Activated CD4-positive, alpha-beta memory T cell treated with anti-CD3 and anti-CD28 coated beads for 36 hours (primary cell): ENCODE measurements at places on chromosomes 12 and 14. TPM values are rescaled to one million over a fixed set of nuclear protein-coding genes. Genes with fewer than 3 reads are reported as not detected.

- DNase-seq, result no peak
Observed at GRCh38 chr12:47876440-47876960, 28.3 kb downstream of the VDR start.

GRCh38 chr12:121095544-121096198 is 37.0 kb upstream of the P2RX7 start:
- peak; percentile 87 for DNase-seq

- no peak for DNase-seq
Observed at GRCh38 chr12:121767525-121768016, 25.9 kb downstream of the RHOF start.

The GPR65 gene
- total RNA-seq, result 13.7 TPM

The SERPINA9 gene
- not detected for total RNA-seq

DNA sequence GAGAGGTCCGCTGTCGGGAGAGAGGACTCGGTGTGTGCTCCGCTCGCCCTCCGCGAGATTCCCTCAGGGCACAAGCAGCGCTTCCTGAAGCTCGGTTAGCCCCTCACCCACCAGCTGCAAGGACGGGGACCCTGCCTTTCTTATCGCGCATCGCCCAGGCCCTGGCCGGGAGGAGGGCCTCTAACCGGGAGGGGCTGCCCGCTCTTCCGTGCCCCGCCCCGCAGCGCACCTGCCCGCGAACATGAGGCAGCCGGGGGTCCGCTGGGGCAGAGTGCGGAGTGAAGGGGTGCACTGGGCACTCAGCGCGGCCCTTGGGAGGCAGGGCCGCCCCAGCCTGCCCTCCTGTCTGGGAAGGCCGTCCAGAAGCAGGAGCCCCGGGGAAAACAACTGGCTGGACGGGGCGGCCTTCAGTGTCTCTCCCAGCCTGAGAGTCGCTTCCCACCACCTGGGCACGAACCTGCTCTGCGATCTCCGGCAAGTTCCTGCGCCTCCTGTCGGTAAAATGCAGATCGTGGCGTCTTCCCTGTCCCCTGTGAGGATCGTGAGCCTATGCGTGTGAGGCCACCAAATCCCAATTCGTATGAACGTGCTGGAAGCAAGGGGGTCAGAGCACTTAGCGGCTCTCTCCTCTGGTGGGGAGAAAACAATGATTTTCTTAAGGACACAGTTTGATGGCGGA is 28.0 kb upstream of the ADIPOR2 start:
- DNase-seq, result peak; percentile 44

DNA sequence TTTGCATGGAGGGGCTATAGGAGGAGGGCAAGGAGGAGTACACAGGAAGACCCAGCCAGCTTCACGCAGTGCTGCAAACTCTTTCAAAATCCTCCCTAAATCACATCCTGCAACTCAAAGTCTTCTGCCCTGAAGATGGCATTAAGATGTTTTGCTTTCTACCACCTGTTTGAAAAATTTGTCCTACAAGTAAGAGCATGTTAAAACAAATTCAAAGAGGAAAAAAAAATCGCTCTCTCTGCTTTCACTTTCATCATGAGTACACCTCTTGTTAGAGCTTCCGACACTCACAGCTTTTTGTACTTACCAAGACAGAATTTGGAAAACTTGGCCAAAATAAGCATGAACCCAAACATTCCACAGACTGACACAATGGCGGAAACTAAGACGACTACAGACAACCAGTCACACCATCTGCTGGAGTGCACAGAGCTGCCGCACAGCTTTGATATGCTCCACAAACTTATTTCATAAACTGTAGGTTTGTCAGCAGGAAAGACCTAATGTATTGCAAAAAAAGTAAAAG is 21.3 kb downstream of the GCH1 start:
- peak; percentile 34 for DNase-seq

GRCh38 chr12:99704036-99704435 is 56.5 kb downstream of the GARIN6 start:
- DNase-seq, result no peak

The SNRPF gene
- total RNA-seq, result 45.4 TPM

DNA sequence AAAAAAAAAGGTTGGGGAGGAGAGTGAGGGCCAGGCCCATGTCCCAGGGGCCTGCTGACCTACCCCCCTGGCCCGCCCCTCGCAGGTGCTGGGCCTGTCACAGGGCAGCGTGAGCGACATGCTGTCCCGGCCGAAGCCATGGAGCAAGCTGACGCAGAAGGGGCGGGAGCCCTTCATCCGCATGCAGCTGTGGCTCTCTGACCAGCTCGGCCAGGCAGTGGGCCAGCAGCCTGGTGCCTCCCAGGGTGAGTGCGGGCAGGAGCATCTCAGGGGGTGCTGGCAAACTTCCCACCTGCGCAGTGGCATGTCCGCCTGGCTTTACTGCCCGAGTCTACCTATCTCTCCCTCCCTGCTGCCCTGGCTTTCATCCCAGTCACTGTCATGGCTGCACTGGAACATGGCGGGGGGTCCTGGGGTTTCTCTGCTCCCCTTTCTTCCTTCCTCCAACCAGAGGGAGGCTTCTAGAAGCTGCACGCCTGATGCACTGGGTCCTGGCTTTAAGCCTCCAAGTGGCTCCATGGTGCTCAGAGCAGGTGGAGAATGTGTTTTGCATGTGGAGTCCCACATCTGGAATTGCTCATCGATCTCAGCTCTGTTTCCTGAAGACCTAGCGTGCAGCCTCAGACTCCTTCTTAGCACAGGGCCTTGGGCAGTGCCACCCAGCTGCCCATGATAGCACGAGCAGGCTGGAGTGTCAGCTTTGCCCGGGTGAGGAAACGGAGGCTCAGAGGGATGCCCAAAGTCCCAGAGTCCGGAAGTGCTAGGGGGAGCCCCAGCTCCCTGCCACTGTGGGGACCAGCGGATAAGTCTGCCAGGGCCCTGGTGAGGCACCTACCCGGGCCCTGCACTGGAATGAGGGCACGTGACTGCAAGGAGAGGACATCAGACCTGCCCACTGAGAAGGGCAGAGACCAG is 46.3 kb downstream of the PHETA1 start:
- no peak for DNase-seq

- DNase-seq, result no peak
Observed at GRCh38 chr12:57455374-57456144, 452 bp downstream of the INHBE start.

- no peak for DNase-seq
Observed at GRCh38 chr14:92558319-92558718, 44.7 kb downstream of the RIN3 start.

- DNase-seq, result no peak
Observed at GRCh38 chr12:6494968-6495367, 1.1 kb downstream of the NCAPD2 start.

GRCh38 chr12:68175557-68176061 is 16.1 kb upstream of the IFNG start:
- peak; percentile 75 for DNase-seq

DNA sequence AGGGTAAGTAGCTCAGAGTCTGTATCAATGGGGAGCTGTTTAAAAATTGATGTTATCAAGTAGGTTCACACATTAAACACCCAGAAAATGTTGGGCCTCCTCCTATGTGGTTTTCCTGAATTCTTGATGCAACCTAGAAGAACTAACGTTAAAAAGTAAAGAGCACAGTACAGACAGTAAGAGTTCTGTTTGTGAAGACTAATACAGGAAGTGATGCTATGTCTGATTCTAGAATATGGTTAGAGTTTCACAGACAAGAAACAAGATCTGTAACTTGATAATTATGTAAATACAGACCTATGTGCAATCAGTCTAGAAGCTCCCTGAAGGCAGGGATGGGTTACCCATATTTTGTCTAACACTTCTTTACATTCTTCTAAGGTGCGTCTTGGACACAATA is 214.9 kb upstream of the BTG1 start:
- no peak for DNase-seq

GRCh38 chr12:46268583-46269428 is at the start of gene SLC38A1:
TSS of gene SLC38A1 (minus strand) at chr12:46269043. CDS start at chr12:46239800, 29,243 bp downstream.
- DNase-seq, result peak; percentile 92

DNA sequence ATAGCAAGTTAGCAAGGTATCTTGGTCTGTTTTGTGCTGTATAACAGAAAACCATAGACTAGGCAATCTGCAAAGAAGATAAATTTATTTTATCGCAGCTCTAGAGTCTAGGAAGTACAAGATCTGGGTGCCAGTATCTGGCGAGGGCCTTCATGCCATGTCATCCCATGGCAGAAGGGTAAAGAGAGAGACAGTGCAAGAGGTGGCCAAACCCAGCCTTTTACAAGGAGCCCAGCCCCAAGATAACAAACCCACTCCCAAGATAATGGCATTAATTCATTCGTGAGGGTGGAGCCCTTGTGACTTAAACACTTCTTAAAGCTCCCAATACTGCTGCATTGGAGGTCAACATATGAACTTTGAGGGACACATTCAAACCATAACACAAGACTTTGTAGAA is 16.9 kb downstream of the RPS29 start:
- no peak for DNase-seq

DNA sequence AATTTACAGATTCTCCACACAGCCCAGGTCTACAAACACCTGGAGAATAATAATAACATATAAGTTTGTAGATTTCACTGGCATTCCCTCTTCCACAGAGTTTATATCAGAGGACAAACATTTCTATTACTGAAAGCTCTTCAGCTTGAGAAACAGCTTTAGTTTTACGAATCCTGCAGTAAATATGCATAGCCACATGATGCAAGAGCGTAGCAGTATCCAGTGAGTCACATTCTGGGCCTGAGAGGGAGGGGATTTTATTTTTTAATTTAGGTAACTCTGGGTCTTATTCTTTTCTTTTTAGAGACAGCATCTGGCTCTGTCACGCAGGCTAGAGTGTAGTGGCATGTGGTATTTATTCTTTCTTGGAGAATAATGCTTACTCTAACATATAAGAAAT is 1002.8 kb downstream of the TRHDE start:
- DNase-seq, result no peak
